ENCODE measurements at places on chromosomes 5 and 9. TPM values are rescaled to one million over a fixed set of nuclear protein-coding genes. Genes with fewer than 3 reads are reported as not detected.

The CTNND2 gene
- total RNA-seq: 6.9 TPM

The ARSI gene
- total RNA-seq: 4.0 TPM

The PPP2CA gene
- total RNA-seq: 108 TPM

The PLCXD3 gene
- 2.6 TPM for total RNA-seq

The EEIG1 gene
- 44.7 TPM for total RNA-seq

The PLAA gene
- total RNA-seq: 22.1 TPM

The NRG2 gene
- 1.4 TPM for total RNA-seq

GRCh38 chr9:73135394-73135793, 16.3 kb upstream of the ANXA1 start:
- no peak for DNase-seq
- H3K27me3 ChIP-seq: no peaks in the 10 kb centered on the region
- H3K4me3 ChIP-seq: no peak overlapping the region
- H3K4me1 ChIP-seq: peaks cover 13% of the 10 kb centered on the region
- no peaks in the 10 kb centered on the region for H3K36me3 ChIP-seq

DNA sequence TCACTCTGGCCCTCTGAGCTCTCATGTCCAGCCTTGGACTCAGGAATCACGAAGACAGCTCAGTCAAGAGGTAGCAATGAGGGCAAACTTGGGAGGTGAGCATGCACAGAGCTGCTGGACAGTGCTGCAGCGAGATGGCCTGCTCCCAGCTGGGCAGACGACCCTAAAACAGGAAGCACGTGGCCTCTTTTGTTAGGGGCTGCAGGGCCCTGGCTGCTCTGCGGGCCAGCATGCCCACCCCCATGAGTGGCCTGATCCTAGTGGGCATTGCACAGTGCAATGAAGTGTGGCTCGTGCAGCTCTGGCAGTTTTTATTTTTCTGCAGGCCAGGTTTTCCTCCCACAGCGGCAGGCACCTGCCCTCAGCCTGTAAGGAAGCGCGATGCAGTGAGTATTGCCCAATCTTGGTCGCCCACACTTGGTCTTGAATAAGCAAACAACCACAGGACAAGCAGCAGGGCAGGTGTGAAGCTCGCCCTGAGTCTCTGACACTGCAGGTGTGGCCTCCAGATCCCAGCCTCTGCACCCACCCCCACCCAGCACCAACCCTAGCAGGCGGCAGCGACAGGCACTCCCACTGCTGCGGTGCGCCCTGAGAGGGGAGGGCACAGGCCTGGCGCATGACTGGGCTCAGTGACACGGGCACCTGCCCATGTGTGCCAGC, 60.8 kb downstream of the SEMA4D start:
- H3K4me1 ChIP-seq: peaks cover 58% of the 10 kb centered on the region
- DNase-seq: peak; percentile 82
- H3K36me3 ChIP-seq: no peaks in the 10 kb centered on the region
- H3K4me3 ChIP-seq: no peak overlapping the region
- H3K27ac ChIP-seq: no peak overlapping the region

DNA sequence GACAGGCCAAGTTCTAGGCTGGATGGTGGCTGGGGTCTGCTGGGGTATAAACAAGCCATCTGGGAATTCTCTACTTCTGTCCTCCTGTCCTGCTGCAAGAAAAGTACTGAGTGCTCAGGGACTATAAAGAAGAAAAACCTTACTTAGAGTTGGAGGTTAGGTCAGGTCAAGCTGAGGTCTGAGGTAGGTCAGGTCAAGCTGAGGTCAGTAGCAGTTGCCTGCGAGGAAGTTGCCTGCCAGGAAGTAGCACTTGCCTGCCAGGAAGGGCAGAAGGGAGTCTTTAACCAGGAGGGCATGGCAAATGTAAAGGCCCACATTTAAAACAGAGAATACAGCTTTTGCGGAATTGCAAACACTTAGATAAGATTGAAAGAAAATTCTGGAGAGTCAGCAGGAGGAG, 51.3 kb upstream of the PRLR start:
- DNase-seq: no peak
- no peaks in the 10 kb centered on the region for H3K36me3 ChIP-seq
- H3K27me3 ChIP-seq: no peaks in the 10 kb centered on the region
- H3K4me3 ChIP-seq: no peak overlapping the region

GRCh38 chr5:136242136-136242535, 49.2 kb upstream of the SMIM32 start:
- no peaks in the 10 kb centered on the region for H3K27me3 ChIP-seq
- no peaks in the 10 kb centered on the region for H3K4me1 ChIP-seq
- H3K4me3 ChIP-seq: no peak overlapping the region
- no peaks in the 10 kb centered on the region for H3K36me3 ChIP-seq

DNA sequence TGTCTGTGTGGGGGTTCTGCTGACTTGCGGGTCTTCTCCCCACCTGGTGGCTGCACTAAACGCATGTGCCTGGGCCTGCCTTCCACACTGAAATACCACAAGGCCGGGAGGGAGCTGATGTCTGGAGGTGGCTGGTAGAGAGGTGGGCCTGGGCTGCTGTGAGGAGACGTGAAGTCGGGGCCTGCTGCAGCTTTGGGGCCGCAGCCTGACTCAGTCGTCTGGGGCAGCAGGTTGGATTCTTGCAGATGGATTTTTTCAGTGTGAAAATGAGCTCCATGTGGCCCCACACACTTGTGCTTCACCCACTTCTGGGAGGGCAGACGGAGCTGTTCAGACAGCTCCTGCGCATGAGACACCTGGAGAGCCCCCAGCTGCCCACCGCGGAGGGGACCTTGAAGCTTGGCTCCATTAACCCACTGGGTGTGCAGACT, 29.3 kb downstream of the COL5A1 start:
- no peak overlapping the region for H3K4me3 ChIP-seq
- H3K36me3 ChIP-seq: no peaks in the 10 kb centered on the region
- DNase-seq: peak; percentile 31
- H3K27ac ChIP-seq: no peak overlapping the region

DNA sequence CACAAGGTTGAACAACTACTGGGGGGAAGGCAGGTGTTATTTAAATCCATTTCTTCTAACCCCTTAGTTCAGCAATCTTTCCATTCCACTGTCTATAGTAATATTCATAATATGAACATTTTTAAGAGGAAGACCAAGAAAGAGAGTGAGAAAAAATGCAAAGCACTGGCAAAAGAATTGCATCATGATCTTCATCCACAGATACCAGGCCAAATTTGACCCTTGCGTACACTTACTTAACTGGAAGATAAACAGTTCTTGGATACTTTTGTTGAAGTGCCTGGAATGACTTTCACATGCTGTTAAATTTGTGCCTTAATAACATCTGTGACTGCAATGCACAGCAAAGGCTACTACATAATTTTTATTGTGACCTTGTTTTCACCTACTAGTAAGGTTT, 1.8 kb downstream of the PFDN1 start:
- no peak for DNase-seq
- H3K4me3 ChIP-seq: no peak overlapping the region
- peaks cover 9% of the 10 kb centered on the region for H3K36me3 ChIP-seq
- no peak overlapping the region for H3K27ac ChIP-seq
- no peaks in the 10 kb centered on the region for H3K27me3 ChIP-seq

DNA sequence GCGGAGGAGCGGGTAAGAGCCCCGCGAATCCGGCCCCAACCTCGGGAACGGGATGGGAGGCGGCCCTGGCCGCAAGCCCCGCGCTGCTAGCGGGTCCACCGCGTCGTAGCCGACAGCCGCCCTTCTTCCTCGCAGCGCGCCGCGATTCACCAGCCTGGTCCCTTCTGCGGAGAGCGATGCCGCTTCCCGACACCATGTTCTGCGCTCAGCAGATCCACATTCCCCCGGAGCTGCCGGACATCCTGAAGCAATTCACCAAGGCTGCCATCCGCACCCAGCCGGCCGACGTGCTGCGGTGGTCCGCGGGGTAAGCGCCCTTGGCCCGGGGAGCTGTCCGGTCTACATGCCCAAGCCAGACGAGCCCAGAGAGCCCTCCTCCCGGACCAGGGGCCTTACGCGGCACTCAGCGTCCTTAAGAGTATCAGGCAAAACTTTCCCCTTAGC, 335 bp downstream of the ROPN1L start:
- H3K36me3 ChIP-seq: peaks cover 1% of the 10 kb centered on the region
- peak overlapping the region; percentile 55 for H3K27ac ChIP-seq
- peak overlapping the region; percentile 55 for H3K4me3 ChIP-seq
- peaks cover 16% of the 10 kb centered on the region for H3K4me1 ChIP-seq

DNA sequence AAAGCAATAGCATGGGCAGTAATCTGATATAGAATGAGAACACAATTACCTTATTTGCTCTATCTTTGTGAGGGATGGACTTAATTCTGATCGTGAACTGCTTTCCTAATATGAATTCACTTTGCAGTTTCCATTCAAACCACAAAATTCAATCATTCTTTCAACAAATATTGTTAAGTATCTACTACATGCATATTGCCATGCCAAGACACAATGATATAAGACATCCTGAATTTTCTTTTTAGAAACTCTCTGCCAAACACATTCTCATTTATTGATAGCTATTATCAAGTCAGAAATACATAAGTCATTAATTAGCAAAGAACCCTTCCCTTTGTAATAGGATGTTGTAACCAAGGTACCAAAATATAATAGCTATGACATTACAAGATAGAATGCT, 121.6 kb upstream of the TARS1 start:
- no peak overlapping the region for H3K27ac ChIP-seq
- no peaks in the 10 kb centered on the region for H3K27me3 ChIP-seq
- H3K4me3 ChIP-seq: no peak overlapping the region
- peaks cover 7% of the 10 kb centered on the region for H3K4me1 ChIP-seq

Data from upper lobe of right lung (tissue), 1 donor.